ENCODE measurements at places on chromosomes 1 and 21.

GRCh38 chr1:85343213-85343611 lies 66.8 kb upstream of the BCL10 start:
- DNase-seq: no peak

- DNase-seq: no peak
Observed at GRCh38 chr1:87795615-87796337, 467.1 kb downstream of the LMO4 start.

- DNase-seq: no peak
Observed at GRCh38 chr1:62706985-62707743, 19.0 kb upstream of the DOCK7 start.

DNA sequence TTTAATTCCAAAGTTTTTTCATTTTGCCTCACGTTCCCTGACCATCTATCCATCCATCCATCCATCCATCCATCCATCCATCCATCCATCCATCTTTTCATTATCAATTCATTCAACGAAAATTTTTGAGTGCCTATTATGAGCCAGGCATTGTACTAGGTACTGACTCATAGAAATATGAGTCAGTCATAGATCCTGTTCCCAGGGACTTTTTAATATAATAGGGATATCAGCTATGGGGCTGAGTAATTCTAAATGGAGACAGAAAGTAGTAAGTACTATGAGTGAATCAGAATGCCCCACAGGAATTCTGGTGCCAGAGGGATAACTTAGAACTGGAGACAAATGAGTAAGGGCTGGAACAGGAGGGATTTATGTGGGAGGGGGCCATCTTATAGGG lies 49.8 kb upstream of the GNG12 start:
- peak; percentile 76 for DNase-seq

DNA sequence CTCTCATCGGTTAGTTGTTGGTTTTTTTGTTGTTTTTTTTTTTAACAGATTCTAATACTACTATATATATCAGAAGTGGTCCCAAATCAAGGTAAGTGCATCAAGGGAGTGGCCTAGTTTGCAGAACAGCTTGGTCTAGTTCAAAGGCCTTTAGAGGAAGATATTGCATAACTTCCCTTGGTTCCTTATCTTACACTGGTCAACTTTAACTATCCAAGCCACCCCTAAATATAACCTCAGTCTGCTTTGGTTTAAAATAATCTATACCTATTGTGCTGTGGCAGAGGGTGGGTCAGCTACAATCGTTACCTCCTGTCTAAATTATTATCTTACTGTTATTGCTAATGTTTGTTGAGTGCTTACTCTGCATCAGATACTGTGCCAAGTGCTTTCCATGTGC lies 6.9 kb downstream of the S100A12 start:
- DNase-seq: no peak

DNA sequence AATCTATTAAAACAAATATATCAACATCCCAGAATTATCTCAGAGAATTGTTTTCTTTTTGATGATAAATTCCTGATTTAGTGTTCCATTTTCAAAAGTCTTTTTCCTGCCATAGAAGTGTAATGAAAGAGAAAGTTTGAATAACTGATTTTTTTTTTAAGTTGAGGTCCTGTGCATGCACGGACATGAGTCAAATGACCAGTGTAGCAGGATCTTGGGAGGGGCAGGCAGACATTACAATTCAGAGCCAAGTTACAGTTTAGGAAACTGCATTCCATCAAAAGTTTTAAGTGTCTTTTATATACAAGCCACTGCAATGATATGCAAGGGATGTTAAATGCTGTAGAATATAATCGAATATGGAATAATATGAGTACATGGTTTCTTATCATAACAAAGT lies 227.5 kb downstream of the HMCN1 start:
- no peak for DNase-seq

- DNase-seq: no peak
Observed at GRCh38 chr1:50268049-50268448, 155.2 kb downstream of the DMRTA2 start.

- DNase-seq: peak; percentile 30
Observed at GRCh38 chr1:12654004-12654567, 10.2 kb downstream of the AADACL4 start.

- peak; percentile 33 for DNase-seq
Observed at GRCh38 chr1:178092878-178093493, 918 bp upstream of the RASAL2 start.

GRCh38 chr1:151165281-151165737 lies 393 bp downstream of the LYSMD1 start:
- DNase-seq: peak; percentile 51

DNA sequence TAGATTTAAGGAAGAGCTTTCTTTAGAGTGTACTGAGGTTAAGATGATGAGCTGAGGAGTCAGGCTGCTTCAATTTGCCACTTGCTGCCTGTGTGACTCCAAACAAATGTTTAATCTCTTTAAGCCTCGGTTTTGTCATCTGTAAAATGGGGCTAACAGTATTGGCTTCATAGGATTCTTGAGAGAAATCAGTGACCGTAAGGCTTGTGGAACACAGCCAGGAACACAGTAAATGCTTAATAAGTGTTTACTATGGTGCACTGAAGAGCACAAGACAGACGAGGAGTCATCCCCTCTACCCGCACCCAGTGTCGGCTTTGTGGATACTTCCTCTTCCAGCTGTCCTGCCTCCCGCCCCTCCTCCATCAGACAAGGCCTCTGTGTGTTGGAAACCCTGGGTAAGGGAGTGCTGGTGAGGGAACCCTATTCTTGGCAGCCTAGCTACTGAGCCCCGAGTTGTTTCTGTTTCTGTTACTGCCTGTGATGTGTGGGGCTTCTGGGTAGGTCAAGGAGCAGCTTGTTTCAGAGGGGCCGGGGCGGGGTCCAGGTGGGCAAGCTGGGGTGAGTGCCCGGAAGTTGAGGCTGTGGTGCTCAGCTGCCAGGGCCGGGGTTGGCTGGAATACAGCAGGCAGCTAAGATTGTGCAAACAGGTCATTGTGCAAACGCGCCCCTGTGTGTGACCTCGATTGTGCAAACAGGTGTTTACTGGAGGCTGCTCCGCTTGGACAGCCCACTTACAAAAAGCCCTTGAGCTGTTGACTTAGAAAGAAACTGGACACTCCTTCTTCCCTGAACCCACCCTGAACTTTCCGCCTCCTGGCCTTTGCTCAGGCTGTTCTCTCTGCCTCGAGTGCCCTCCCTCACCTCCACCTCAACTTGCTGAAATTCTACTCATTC lies 4.0 kb upstream of the CSF3R start:
- peak; percentile 85 for DNase-seq

- DNase-seq: no peak
Observed at GRCh38 chr21:40841524-40842196, 5.3 kb downstream of the DSCAM start.

DNA sequence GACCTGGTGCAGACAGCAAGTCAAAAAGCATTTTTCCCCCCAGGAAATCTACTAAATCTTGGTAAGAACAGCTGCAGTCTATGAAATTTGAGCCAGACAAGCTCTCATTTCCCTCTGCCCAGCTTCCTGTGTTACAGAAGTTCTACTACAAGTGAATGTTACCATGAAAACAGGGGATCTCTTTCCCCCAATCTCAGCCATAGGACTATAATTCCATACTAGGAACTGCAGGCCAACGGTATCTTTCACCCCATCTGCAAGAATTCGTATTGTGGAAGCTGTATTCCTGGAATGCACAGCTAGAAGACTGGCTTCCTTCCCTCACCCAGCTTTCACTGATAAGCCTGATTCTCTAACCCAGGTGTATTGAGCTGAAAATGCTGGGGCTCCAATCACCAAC lies 1655.4 kb downstream of the BRINP3 start:
- peak; percentile 7 for DNase-seq

- no peak for DNase-seq
Observed at GRCh38 chr1:87816646-87817045, 488.0 kb downstream of the LMO4 start.

DNA sequence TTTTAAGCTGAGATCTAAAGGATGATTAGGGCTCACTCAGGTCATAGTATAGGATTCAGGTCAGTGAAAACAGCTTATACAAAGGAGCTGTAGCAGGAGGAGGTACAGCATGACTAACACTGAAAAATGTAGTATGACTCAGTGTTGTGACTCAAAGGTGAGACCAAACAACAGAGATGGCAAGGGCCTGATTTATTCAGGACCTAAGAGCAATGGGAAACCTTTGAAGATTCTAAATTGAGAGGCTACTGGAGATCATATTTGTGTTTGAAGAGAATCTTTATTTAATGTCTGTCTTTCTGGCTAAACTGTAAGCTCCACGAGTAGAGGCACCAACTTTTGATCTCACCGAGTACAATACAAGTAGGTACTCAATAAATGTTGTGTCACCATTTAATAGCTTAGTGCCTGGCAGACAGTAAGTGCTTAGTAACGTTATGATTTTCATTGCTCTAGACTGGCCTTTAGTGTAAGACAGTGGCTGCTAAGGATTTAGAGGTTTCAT lies 43.5 kb downstream of the PRKAA2 start:
- DNase-seq: peak; percentile 68

DNA sequence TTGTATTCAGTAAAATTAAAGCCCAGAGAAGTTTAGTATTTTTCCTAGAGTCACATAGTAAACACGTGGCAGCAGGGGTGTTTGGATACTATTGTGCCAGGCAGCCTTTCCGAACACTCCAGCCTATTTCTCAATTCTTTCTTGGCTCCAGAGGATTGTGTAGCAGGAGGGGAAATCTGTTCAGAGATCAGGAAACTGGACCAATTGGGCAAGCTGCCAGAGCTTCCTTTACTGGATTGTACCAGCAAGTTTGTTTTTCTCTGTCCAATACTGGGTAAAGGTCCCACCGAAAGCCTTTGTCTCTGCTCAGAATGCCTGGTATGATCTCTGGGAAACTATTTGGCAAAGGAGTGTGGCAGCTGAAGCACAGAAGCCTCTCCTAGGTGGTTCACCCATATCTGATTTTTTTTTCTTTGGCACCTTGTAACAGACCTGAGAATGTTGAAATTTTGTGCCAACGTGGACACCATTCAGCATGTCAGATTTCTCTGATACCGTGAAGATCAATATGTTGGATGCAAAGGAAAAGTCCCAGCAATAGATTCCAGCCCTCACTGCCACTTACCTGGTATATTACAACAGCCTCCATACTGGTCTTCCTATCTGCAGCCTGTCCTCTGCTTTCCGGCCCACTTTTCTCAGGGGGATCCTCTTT lies 126.2 kb downstream of the FGGY start:
- DNase-seq: peak; percentile 66

DNA sequence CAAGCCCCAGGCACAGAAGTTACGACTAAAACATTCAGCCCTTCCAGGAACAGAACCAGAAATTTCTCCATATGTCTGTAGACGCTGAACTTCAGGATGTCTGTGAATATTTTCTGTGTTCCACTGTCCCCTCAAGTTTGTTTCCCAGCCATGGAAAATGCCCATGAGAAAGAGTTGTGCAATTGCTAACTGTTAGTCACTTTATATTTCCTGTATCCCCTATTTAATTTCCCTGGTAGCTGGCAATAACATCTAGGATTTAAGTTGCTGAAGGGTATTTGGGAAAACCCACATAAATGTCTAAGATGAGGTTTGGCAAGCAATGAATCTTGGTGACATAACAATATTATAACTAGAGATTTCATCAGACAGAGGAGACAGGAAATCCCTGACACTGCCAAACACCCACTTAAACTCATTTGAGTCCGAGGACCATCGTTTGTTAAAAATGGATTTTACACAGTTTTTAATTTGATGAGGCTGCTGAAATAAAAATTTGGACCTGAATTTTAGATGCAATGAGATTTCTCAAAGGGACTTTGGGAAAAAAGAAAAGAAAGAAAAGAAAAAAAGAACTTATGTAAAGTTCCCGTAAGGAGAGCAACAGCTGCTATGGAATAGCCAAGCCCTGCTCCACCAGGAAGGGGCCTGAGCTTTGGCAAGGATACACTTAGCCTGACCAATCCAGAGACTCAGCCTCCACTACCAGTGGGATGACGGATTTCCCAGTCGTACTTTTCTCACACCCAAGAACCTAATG lies 21.8 kb upstream of the ERRFI1 start:
- peak; percentile 81 for DNase-seq

GRCh38 chr21:28771790-28772501 lies 220.7 kb downstream of the LTN1 start:
- DNase-seq: peak; percentile 97

GRCh38 chr1:184647471-184647870 lies 107.2 kb downstream of the EDEM3 start:
- DNase-seq: no peak

DNA sequence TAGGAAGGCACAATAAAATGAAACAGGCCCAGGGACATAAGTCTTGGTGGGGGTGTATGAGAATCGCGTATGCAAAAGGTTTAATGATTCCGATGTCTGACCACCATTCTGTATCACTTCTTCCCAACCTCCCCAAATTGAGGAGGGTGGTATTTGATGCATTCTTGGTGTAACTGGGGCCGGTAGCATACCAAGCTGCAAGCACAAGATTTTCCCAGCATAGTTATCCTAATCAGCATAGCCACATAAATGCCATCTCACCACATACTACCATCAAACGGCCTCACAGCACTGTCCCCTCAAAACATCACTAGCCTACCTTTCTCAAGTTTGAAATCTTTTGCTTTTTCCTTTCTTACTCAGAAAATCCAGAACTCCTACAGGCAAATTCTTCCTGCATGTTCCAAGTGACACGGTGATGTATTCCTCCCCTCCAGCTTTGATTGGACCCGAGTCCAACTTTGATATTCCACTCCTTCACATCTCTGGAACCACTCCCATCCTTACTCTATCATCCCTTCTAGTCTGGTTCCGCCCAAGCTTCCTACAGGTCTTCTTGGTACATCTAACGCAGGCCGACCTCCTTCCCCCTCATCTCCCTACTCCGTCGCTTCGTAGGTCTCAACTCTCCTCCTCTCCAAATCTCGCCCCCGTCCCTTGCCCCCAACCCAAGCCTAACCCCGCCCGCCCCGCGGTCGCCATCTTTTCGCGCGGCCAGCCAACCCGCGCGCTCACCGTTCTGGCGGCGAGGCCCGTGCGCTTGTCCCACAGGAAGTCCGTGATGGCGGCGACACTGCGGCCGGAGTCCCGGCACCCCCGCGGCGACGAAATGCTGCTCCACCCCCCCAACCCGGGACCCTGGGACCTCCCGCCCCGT lies 600 bp downstream of the CLK2 start:
- peak; percentile 75 for DNase-seq

GRCh38 chr1:194512957-194513356 lies 1326.5 kb upstream of the B3GALT2 start:
- no peak for DNase-seq

DNA sequence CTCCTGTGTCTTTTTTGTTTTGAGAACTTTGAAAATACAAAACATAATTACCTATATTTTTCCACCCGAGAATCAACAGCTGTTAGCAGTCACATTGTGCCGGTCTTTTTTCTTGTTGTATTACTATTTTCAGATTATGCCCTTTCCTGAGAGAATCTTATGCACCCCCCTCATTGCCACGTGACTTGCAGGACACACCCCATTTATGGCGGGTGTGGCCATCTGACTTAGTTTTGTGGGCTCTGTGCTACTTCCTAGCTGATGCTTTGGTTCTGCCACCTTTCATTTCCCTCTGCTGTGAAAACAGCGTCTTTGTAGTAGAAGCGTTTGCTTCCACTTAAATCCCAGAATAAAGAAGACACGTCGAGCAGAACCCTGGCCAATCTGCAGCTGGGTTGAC lies 82.8 kb upstream of the SOX13 start:
- no peak for DNase-seq

DNA sequence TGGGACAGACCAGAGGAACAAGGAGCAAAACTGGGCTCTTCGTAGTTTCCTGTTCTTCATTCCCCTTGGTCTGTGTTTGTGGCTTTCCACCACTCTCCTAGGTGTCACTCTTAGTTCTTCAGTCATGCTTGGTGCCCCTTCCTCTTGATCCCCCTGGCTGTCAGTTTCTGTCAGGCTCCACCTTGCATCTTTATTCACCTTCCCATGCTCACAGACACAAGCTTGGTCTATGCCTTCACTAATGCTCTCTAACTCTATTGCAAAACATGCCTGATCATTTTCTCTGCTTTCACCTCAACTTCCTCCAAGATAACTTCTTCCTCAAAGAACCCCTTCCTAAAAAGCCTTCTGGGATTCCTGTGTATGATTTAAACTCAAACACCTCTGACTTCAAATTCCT lies 122.9 kb downstream of the GLUL start:
- no peak for DNase-seq
